MG63 (cell line): ENCODE measurements at places on chromosomes 2 and 18. TPM values are rescaled to one million over a fixed set of nuclear protein-coding genes. Genes with fewer than 3 reads are reported as not detected.
A peak's percentile ranks its signal among the peaks of the same experiment; 100 is the strongest.

The KANSL1L gene
- total RNA-seq = 1.7 and 3.5 TPM in 2 replicates

GRCh38 chr18:7616661-7617060 is 49.5 kb downstream of the PTPRM start:
- peak; percentile 26 for DNase-seq

The TMEM247 gene
- not detected in 2 replicates for total RNA-seq

DNA sequence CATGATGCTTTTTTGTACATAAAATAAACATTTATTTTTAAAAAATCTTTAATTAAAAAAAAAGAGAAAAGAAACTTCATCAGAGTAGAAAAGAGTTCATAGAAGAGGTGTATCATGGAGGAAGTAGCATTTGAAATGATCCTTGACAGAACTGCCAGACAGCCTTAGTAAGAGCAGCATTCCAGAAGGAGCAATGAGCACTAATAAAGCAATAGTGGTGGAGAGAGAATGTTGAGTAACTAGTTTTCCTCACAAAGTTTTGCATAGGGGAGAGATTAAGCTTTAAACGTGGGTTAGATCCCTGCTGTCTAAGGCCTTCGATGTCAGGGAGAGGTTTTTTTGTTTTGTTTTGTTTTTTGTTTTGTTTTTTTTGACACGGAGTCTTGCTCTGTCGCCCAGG is 29.8 kb upstream of the METTL21A start:
- DNase-seq = no peak

DNA sequence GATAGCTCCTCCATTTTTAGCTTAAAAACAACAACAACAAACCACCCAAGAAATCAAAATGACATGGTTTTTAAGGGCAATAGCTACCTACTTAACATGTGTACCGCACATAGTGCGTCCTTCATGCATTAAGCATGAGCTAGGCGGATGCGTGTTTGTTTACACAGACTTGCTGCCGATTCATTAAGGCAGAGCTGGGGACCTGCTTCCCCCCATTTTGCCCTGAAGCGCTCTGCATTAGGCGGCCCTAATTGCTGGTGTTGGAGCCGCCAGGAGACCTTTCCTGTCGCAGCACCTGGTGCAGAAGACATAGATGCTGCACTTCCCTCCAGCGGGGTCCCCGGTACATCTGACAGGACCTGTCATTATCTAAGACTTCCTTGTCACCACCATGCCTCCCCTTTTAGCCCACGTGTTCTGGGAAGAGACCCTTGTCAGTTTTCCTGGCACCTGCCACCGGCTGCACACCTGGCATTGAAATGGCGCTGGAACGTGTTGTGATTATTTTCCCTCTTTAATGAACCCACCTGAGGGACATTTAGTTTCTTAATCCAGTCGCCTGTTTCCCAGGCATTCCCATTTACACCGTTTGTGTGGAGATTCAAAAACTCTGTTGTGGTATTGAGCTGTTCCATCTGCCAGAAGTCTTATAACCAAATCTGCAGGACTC is 261.1 kb upstream of the RAB12 start:
- no peak for DNase-seq

- DNase-seq = no peak
Measured at GRCh38 chr18:28050545-28050944, 126.4 kb downstream of the CDH2 start.

DNA sequence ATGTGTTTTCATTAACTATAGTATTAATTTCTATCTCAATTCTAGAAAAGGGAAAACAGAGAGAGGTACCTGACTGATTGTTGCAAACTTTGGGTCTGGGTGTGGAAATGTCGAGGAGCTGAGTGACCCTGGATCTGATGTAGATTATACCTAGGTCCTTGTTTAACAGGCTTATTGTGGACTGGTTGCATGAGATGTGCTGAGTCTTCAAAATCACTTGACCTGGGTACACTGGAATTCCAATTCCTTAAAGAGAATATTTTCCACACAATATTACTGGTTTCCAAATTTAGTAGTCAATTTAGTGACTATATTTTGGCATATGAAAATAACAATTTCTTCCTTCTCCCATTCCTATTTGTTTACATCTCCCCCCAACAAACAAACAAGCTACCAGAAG is 13.6 kb downstream of the DUSP11 start:
- DNase-seq = no peak

- no peak for DNase-seq
Measured at GRCh38 chr18:38843291-38843690, 1277.7 kb upstream of the CELF4 start.
